ENCODE measurements at places on chromosomes 3 and 15.

GRCh38 chr3:99842826-99843589, 25.3 kb downstream of the CMSS1 start:
- DNase-seq = no peak

- no peak for DNase-seq
Observed at GRCh38 chr3:29410660-29411405, 130.0 kb downstream of the RBMS3 start.

- no peak for DNase-seq
Observed at GRCh38 chr3:192919901-192920300, 2.2 kb upstream of the MB21D2 start.

DNA sequence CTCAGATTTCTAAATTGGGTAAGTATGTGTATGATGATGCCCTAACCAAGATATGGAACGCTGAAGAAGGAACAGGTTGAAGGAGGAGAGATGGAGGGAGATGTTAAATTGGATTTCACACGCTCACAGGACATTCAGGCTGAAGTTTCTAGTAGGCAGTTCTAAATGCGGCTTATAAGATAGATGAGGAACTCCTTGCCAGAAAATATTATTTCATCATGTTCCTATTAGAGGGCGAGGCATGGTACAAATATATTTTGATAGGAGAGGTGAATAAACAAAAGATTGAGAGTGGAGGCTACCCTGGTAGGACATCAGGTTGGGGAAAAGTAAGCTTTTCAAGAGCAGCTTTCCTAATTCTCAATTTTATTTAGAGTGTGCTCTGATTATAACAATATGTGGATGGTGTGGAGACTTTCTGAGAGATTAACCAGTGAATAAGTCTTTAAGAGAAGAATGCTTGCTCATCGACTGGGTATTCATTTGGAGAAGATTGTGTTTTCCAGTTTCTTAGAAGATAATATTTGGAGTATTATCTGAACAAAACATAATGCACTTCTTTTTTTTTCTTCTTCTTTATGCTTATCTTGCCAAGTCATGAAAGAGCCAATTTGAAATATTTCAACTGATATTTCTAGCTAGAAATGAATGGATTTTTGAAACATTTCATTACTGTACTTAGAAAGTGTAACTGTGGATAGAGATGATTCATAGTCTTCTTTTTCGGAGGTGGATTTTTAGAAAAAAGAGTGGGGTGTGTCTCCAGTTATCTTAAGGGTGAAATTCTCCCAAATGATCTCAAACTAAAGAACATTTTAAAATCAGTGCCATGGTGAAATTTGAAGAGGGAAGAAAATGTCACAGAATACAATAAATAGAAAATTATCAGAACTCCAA, 88.5 kb downstream of the B3GALNT1 start:
- no peak for DNase-seq

GRCh38 chr3:173529062-173529711, 131.6 kb downstream of the NLGN1 start:
- no peak for DNase-seq

DNA sequence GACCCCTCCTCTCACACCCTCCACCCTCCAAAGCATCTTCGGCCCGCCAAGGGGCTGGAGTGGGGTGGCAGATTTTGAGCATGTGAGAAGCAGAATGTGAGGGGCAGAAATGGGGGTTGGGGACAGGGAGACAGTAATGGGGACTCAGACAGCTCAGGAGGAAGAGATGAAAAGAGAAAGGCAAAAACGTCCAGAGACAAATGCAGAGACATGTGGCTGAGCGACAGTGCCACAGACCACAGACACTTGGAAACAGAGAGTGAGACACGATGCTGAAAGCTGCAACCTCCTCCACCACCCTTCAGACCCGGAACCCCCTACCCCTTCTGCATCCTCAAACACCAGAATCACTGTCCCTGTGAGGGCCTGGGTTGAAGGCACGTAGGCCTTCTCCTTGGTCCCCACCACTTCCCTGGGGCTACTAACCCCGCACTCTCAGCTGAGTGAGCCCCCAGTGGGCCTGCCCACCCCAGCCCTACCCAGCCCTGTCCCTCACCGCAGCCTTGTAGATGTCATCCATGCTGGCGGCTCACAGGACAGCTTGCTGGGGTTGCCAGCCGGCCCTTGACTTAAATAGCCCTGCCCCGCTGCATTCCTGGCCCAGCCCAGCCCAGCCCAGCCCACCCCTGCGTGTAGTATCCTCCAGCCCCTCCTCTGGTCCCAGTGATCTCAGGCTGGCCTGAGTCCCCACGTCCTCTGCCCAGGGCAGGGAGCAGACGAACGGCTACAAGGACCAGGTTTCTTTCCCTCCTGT, at the start of gene TNNC1:
Gene TNNC1, minus strand, starts transcription at position 546 of the 754 bp plus-strand sequence. Its CDS starts 26 bp downstream, at position 520.
- no peak for DNase-seq

GRCh38 chr3:44146073-44146472, 95.6 kb upstream of the TOPAZ1 start:
- no peak for DNase-seq

GRCh38 chr15:77475898-77476297, 55.2 kb downstream of the HMG20A start:
- DNase-seq = no peak

DNA sequence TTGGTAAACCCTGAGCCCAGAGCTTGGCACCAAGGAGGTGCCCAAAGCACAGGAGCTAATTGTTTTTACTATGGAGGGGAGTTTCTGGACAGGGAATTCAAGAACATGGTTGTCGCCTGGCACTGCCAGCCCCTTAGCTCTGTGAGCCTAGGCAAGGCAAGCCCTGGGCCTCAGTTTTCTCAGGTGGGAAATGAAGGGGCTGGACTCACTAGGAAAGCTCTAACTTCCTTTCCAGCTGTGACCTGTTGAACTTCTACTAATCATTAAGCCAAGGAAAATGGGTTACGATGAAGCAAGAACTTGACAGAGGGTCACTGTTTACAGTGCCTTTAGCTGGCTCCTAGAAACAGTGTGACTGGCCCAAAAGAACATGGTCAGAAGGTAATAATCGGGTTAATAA, 277.2 kb downstream of the SHQ1 start:
- no peak for DNase-seq

DNA sequence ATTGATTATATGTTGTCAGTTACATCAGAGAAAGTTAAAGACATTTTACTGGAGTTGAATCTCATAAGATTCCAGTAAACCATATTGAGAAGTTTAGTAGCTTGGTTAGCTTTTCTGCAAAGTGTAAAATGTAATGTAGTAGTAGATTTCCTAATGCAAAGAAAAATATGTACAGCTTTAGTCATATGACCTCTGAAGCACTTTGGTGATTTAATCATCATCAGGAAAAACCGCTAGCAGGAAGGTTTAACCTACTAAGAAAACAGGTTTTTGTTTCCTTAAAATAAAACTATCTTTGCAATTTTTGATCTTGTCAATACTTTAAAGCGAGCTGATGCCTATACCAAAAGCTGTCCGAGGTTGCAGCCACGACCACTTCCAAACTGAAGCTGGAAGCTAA, 364.6 kb upstream of the ZNF385D start:
- no peak for DNase-seq

GRCh38 chr3:159910991-159911663, 77.5 kb upstream of the IL12A start:
- DNase-seq = no peak

DNA sequence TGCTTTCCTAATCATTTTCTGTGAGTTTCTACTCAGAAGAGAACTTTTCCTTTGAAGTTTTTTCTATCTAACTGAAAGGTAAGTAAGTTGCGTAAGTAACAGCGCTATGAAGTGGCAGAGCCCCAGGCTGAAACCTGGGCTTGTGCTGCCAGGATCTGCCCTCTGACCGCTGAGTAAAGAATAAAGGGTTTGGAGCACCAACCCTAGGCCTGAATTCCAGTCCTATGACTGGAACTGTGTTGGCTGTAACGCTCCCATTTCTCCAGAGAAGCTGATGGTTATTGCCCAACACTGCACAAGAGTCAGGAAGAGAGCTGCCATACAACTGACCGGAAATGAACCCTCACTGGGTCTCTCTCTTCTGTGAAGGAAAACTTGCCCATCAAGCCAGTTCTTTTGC, 87.0 kb downstream of the FOXB1 start:
- DNase-seq = no peak

GRCh38 chr3:127141921-127142730, 50.8 kb upstream of the PRR23E start:
- DNase-seq = no peak

DNA sequence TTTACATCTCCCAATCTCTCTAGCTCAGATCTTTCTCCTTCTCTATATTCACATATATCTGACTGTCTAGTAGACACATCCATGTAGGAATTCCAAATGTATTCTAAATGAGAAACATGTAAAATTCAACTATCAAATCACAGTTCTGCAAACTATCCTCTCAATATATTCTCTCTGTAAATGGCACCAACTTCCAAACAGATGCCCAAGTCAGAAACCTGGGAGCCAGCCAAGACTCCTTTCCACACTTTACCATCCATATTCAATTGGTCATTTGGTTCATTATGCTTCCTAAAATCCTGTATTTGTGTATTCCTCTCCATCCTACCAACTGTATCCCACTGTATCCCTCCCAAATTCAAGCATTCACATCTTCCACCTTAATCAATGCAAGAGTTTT, 53.0 kb upstream of the INO80 start:
- DNase-seq = no peak

DNA sequence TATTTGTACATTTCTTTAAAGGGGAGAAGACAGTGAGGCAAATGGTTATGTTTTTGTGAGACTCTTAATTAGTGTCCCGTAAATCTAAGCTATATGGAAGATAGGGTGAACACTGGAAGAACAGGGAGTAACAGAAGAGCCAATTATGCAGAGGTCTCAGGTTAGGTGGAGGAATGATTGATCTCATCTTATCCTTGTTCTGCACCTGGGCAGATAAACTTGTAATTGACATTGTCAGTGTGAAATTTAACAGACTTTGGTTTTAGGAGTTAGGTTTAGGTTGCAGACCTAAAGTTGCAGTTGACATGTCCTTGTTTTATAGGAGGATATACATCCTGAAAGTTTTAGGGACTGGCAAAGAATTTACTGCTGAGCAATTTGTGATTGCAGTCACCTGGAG, 3.1 kb upstream of the TWF2 start:
- no peak for DNase-seq

GRCh38 chr3:116886202-116886893, 176.8 kb downstream of the TUSC7 start:
- no peak for DNase-seq

DNA sequence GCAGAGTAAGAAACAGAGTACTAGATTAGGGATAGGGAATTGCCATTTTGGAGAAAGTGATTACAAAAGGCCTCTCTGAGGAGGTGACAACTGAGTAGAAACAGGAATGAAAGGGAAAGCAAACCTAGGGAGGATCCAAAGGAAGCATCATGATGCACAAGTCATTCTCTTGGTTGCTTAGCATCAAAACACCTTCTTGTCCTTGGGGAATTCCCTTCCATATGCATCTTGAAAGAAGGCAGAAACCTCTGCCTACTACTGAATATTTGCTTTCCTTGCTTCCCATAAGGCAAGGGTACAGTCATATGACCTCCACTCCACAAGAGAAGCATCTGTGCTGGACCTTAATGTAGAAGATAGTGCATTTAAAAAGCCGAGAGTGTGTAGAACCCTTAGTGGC, 24.1 kb downstream of the GABPB1 start:
- no peak for DNase-seq

DNA sequence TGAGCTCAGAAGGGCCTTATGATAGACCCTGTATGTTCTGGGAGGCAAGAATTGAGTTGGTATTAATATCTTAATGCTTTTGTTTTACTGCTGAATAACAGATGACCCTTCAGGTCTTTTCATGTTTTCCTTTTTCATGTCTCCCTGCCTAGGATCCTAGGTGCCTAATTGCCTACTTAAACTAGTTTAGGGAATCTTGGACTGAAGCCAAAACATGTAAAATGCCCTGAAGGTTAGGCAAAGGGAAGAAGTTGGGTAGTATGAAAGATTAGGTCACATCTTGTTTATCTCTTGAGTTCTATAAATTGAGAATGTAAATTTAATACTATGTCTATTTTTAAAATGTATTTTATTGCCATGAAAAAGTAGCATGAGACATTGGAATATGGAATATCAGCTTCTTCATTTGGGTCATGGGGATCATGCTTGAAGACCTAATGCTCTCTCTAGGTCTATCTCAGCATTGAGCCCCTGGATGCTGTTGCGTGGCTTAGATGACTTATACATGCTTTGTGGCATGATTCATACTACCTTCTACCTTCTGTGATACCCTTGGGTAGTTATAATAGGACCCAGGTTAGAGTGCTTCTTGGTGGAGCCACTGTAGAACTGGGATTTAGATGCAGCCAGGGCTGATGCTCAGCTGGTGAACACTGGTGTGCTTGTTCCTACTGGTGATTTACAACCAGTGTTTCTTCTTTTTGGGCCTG, 26.4 kb downstream of the RBM6 start:
- no peak for DNase-seq

DNA sequence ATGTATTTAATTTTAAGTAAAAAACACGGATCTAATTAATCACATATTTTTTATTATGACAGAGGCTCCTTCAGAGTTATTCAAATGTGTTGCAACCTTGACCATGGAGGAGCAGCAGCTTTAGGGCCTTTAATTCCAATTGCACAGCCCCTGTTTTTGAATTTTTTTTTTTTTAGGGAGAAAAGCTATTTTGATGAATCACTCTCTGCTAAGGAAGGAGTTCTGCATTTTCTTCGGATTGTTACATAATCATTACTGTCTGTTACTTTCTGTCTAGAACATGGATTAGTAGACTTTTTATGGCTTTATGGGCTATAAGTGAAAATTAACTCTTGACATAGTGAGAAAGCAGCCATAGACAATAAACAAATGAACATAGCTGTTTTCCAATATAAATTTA, 90.8 kb downstream of the MCTP2 start:
- no peak for DNase-seq

Measured in T-helper 2 cell (primary cell).